ENCODE measurements at places on chromosomes 3 and 15.
A peak's percentile ranks its signal among the peaks of the same experiment; 100 is the strongest.

DNA sequence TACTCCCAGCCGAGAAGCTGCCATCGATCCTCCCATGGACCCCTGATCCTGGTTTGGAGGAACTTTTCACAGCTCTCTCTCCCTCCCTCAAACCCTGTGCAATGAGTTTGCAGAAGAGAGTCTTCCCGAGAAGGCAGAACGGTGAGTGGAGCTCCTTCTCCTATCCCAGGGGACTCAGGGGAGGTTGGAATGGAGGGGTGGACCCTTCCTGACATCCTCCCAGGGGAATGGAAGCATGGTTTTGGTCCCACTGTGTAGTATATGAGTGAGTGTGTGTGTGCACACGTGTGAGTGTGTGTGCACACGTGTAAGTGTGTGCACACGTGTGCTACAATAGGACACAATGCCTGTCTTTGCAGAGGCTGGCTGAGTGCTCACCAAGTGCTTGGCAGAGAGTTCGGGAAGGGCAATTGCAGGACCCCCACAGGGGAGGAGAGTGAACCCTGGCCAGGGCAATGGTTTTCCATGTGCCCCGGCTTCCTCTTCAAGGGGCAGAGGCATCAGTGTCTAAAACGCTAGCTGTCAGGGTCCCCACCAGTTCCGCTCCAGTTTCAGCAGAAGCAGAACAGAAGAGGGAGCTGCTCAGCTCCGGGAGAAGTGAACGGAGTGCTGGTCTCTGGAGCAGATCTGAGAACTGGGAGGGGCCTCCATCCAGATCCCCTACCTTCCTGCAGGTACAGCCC is 13.8 kb upstream of the IL16 start:
- DNase-seq, result no peak

DNA sequence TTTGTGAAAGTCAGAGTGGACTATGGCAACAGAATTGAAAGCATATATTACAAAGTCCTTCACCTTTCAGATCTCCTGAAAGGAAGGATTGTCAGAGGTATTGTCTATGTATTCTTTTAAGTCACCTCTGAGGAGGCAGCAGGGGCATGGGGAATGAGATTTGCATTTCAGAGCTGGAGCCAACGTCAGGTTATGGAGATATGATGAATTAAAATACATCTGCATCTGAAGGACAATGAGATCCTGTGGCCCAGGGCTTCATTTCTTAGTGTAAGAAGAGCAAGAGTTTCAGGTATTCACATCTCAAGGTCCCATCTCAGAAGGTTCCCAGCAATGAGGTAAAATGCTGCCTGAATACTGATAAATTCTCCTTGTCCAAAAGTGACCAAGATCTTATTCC is 695.8 kb downstream of the TUSC7 start:
- DNase-seq, result no peak

GRCh38 chr15:35243758-35244157 is 158.7 kb upstream of the NANOGP8 start:
- DNase-seq, result no peak

GRCh38 chr15:98900356-98900755 is 107.2 kb downstream of the PGPEP1L start:
- DNase-seq, result no peak

- no peak for DNase-seq
Observed at GRCh38 chr3:46935989-46936558, 40.5 kb downstream of the CCDC12 start.

GRCh38 chr3:1131166-1131565 is 38.3 kb downstream of the CNTN6 start:
- no peak for DNase-seq

- DNase-seq, result no peak
Observed at GRCh38 chr15:83927704-83928391, 273.9 kb downstream of the ADAMTSL3 start.

DNA sequence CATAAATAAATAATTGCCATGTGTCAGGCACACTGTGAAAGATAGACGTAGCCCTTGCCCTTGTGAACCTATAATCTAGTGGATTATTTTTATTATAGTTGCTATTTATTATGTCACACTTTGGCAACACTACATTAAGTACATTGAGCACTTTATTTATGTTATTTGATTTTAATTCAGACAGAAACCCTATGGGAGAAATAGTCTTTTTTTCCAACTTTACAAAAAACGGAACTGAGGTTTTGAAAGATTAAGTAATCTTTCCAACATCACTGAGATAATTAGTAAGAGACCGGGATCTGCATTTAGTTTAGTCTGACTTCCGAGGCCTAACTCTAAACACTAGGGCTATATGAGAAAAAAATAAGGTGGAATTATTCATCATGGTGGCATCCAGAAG is 2.8 kb upstream of the FILIP1L start:
- DNase-seq, result no peak

GRCh38 chr15:66102563-66103292 is 150.8 kb downstream of the MEGF11 start:
- DNase-seq, result no peak

DNA sequence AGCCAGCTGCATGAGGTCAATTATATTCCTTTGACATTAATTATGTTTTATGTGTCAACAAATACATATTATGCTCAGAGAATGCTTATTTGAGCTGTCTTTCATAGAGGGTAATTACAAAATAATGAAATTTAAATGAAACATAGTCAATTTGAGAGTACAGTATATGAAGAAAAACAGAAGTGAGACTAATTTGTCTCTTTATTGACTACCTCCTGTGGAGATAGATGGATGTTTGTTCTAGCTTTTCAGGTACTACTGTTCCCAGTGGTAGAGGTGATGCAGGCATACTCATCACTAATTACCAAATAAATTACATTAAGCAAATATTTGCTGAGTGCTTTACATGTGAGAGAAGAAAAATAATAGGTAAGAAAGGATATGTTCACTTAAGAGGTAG is 1129.6 kb downstream of the OTOL1 start:
- no peak for DNase-seq

DNA sequence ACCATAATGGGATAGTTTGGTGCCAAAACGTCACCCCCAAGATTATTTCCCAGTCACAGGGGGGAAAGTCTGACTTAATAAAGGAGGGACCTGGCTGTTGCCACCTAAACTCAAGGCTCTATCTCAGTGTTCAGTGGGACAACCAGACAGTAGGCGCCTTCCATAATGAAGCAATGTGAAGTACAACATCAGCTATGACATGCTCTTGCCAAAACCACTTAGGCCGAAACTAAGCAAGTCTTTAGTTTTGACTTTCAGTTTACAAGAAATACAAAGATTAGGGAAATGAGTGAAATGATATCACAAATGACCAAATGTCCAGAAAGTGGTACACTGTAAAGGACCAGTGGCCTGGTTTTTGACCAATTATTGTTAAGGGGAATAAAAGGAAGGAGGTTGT is 32.9 kb downstream of the SOX14 start:
- no peak for DNase-seq

GRCh38 chr3:145383416-145383815 is 777.6 kb downstream of the PLOD2 start:
- no peak for DNase-seq

DNA sequence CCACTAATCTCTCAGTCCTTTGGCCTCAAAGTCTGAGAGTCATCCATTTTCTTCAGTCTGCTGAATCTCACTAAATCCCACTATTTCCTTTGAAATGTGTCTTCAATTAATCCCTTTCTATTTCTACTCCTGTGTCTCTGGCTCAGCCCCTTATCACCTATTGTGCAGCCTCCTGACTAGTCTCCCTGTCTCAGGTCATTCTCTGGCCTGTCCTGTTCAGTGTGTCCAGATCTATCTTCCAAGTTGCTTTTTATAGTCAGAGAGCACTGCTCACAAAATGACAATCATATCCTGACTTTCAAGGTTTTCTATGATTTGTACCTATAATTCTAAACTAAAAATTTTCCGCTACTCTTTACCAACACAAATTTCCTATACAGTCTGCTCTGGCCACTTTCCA is 7.6 kb downstream of the ROPN1 start:
- DNase-seq, result no peak

- no peak for DNase-seq
Observed at GRCh38 chr15:50879016-50879617, 29.4 kb upstream of the AP4E1 start.

GRCh38 chr3:67897351-67898336 is 243.2 kb upstream of the SUCLG2 start:
- no peak for DNase-seq

- DNase-seq, result no peak
Observed at GRCh38 chr15:65375871-65376607, 1.8 kb downstream of the IGDCC3 start.

DNA sequence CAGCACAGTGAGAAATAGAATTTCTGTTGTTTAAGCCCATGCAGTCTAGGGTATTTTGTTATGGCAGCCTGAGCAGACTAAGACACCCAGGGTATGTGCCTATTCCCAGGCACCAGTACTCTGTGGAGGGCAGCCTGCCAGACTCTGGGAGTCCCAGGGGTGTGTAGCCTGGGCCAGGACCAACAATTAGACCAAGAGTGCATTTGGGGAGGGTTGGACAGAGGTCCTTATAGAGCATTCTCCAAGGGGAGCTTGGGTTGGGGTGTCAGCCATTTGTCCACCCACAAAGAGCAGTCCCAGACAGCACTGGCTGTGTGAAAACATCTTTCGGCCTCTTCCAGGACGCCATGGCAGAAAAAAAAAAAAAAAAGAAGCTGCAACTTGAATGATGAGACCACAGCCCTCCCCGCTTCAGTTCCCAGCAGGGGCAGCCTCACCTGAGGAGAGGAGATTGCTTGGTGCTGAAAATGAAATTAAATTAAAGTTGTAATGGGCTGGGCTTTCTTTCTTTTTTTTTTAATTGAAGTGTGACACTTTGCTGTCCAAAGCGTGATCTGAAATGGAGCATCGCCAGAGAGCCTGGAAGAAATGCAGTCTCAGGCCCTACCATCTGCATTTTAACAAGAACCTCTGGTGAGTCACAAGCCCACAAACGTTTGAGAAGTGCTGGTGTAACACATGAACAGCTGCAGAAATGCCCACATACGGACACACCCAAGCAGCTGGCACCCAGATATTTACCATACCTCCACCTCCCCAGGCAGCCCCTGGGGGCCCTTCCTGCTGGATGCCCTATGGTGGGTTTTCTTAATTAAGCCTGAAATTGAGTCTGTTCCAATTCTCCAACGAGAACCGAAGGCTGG is 21.3 kb upstream of the CAV3 start:
- peak; percentile 69 for DNase-seq

DNA sequence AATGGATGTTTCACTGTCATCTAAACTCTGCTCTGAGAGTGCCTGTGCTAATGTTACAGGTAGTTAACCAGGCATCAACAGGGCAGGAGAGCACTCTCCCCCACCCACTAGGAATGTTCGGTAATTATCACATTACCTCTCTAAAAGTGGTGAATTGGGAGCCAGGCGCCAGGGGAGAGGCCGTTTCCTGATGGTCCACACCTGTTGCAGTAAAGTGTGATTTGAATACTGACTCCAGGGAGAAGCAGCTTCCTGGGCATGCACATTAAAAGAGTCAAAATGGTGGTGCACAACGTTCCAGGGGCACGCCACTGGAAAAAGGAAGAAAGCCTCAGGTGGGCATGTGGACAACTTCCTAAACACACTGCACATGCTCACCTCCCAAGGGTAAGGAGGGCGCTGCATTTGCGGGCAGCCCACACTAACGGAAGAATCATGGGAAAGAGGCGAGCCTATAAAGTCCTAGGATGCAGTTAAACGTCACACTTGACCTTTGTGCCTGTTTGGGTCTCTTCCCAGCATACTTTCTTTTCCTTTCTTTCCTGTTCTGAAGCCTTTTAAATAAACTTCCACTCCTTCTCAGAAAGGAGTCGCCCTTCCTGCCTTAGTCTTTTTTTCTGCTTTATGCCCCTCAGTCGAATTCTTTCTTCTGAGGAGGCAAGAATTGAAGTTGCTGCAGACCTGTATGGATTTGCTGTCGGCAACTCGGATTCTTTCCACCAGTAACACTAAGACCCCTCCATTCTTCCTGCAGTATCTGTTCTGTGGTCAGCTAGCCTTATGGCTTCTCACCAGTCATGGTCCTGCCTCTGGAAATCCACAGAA is 28.9 kb upstream of the GPD1L start:
- no peak for DNase-seq

DNA sequence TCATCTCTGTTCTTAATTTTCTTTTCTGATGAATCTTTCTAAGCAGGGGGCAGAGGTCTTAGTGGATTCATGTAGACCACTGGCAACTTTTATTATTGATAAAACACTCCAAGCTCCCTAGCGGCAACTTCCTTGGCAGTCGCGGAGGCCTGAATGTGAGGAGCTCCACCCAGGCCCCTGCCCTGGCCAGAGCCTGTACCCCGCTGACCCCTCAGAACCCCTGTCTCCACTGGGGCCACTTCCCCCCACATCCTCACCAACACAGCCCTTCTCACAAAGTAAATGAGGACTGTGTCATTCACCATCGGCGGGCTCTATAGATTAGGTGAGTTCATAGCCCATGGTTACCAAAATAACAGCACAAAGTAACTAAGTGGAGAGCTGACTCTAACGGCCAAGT is 111.6 kb downstream of the TPRA1 start:
- DNase-seq, result no peak

GRCh38 chr15:80489030-80489594 is 84.9 kb downstream of the ARNT2 start:
- peak; percentile 72 for DNase-seq

GRCh38 chr3:10981961-10982360 is 10.6 kb upstream of the SLC6A1 start:
- DNase-seq, result no peak

- DNase-seq, result no peak
Observed at GRCh38 chr3:184290331-184290730, 8.7 kb upstream of the PSMD2 start.

DNA sequence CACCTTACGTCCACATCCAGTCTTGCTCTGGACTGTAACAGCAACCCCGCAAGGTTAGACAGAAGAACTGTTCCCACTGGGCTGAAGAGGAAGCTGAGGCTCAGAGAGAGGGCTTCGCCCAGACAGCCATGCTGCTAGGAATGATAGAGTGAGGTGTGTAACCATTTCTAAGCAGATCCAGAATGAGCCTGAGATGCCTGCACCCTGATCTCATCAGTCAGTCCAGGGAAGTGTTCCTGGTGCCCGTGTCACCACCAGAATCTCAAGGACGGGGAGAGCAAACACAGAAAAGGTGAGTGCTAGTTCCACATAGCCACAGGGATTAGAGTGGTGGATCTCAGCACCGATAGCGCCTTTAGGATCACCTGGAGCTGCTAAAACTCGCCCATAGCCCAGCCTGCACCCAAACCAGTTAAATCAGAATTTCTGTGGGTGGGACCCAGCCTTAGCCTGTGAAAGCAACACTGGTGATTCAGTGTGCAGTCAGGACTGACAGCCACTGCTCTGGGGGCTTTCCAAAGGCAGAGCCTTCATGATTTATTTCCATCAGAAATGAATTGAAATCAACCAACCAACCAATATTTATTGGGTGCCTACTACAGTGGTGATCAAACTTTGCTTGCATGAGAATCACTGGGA is 12.3 kb downstream of the ISLR start:
- DNase-seq, result no peak

GRCh38 chr3:127162947-127163645 is 29.8 kb upstream of the PRR23E start:
- no peak for DNase-seq

DNA sequence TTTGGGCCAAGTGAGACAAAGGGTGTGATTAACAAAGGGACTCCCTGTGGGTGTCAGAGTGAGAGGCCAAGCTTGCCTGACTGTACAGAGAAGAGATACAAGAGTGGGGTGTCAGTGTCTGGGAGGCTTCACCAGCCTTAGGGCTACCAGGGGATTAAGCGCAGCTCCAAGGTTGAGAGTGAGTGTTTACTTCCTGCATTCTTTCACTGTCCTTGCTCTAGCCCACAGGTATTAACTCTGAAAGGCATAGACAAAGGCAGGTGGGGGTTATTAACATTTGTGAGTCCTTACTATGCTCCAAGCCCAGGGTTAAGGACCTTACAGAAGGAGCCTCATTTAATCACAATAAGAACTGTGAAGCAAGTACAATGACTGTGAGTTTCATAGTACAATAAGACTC is 107.6 kb downstream of the IL20RB start:
- DNase-seq, result no peak

- peak; percentile 46 for DNase-seq
Observed at GRCh38 chr3:113436809-113437208, 4.5 kb downstream of the CFAP44 start.

Measured in skeletal muscle cell (primary cell).